ENCODE measurements at places on chromosomes 6 and 20.
A peak's percentile ranks its signal among the peaks of the same experiment; 100 is the strongest.

GRCh38 chr6:117449549-117450439, 24.1 kb upstream of the ROS1 start:
- peak; percentile 36 for DNase-seq

GRCh38 chr20:32779500-32780211, 17.5 kb downstream of the DNMT3B start:
- DNase-seq, result peak; percentile 48

GRCh38 chr20:36848078-36848660, 27.8 kb upstream of the TLDC2 start:
- no peak for DNase-seq

GRCh38 chr20:35232575-35232974, 6.1 kb downstream of the MMP24 start:
- DNase-seq, result no peak

- DNase-seq, result no peak
Observed at GRCh38 chr20:56522311-56522710, 2.2 kb upstream of the FAM209A start.

- DNase-seq, result no peak
Observed at GRCh38 chr6:113365191-113365590, 492.0 kb upstream of the MARCKS start.

DNA sequence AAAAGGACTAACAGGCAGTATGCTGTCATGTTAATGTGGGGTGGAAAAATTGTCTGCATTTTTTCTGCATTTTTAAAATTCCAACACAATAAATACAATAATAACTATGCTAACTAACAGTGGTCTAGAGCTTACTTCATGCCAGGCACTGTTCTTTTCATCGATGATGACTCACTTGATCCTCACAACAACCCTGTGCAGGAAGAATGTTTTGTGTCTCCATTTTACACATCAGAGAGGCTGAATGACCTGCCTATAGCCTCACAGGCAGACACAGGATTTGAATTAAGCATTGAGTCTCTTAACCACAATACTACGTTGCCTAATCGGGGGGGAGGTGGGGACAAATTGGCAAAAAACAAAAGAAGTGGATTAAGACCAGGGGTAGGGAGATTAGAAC, 26.9 kb upstream of the FANCE start:
- no peak for DNase-seq

- DNase-seq, result no peak
Observed at GRCh38 chr6:38180586-38180985, 361.1 kb downstream of the ZFAND3 start.

- DNase-seq, result peak; percentile 86
Observed at GRCh38 chr20:24721891-24722568, 227.0 kb upstream of the CST7 start.

DNA sequence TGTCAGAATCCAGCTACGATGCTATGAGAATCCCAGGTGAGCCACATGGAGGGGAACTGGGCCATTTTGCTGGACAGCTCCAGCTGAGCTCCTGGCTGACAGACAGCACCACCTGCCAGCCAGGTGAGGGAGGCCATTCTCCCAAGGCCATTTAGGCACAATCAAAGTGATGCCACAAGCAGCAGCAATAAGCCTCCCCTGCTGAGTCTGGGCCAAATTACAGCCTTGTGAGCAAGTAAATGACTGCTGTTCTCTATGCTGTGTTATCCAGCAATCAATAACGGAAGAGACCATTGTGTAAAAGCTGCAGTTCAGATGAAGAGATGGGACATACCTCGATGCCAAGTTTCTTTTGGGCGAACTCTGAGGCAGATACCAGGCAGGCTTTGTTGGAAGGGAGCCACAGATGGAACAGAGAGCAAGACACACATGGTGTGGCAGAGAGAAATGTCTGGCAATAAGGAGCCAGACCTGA, 14.0 kb upstream of the SCGN start:
- no peak for DNase-seq

GRCh38 chr20:29301624-29302259, 1955.7 kb upstream of the DEFB115 start:
- no peak for DNase-seq

GRCh38 chr6:147161974-147162495, 42.2 kb upstream of the STXBP5 start:
- no peak for DNase-seq

DNA sequence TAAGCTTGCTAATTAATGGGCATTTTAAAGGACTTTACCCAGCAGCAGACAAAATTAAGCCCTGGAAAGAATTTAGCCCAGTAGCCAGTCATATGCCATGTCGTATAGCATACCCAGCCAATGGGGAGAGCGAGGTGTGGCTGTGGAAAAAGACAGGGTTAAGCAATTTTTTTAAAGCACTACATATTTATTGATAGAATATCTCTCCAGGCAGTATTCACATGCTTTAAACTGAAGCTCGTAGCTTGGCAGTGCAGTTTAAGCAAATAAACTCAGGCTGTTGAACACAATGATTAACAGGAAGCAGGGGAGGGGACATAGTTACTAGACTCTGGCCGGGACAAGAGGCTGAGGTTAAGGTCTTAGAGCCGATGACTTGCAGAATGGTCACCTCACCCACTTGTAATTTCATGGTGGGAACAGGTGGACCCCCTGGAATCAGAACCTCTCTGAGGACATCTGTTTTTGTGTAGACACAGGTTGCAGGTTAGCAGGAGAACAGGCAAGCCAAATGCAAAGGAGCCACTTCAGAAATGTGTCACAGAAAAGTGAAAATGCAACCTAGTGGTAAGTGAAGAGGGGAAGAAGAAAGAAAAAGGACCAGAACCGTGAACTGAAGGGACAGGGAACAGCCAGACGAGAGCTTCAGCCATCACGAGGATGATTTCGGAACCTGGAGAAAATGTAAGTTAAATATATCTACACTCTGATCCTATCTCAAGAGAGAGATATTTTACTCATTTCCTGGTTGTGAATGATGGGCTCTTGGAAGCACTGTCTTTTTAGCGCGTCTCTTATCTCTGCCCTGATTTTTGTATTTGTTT, 7.2 kb downstream of the GCNT2 start:
- no peak for DNase-seq

DNA sequence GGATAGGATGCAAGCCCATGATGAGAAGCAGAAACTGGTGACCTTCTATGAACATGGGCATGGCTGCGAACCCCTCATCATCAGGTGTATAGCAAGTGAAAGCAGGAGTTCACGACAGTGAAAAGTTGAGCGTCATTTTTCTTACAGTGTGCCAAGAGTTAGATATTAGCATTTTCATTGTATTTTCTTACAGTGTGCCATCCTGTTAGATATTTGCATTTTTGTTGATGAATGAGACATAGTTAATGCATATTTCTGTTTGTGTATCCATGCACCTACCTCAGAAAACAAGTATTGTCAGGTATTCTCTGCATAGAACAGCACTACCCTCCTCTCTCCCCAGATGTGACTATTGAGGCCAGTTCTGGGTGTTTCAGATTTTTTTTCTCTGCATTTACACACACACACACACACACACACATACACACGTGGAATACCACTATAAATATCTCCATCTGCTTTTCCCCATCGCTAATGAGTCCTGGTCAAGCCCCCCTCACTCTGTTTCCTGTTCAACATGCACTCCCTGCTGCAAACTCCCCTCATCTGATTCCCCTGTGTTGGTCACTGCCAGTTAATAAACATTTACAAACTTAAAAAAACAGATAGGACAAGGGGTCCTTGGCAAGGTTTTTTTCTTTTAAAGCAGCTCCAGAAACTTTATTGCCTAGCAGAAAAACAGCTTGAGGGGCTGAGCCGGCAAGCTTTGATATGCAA, 41.7 kb downstream of the PLN start:
- DNase-seq, result no peak

GRCh38 chr6:4786996-4787395, 10.8 kb downstream of the CDYL start:
- DNase-seq, result no peak

GRCh38 chr6:113464960-113465359, 392.2 kb upstream of the MARCKS start:
- no peak for DNase-seq

- no peak for DNase-seq
Observed at GRCh38 chr6:155181498-155181897, 82.3 kb upstream of the CLDN20 start.

- no peak for DNase-seq
Observed at GRCh38 chr6:111339294-111339693, 143.7 kb downstream of the REV3L start.

- DNase-seq, result no peak
Observed at GRCh38 chr20:38083338-38084048, 49.9 kb downstream of the RPRD1B start.

- no peak for DNase-seq
Observed at GRCh38 chr20:37774156-37774555, 80.3 kb downstream of the CTNNBL1 start.

- no peak for DNase-seq
Observed at GRCh38 chr20:42924215-42924614, 265.5 kb downstream of the PTPRT start.

GRCh38 chr20:62740286-62741141, 31.9 kb downstream of the NTSR1 start:
- peak; percentile 11 for DNase-seq

- peak; percentile 42 for DNase-seq
Observed at GRCh38 chr6:157403686-157404051, 22.7 kb downstream of the ZDHHC14 start.

- no peak for DNase-seq
Observed at GRCh38 chr6:9999796-10000195, 415.1 kb downstream of the TFAP2A start.

GRCh38 chr6:164035900-164036485, 621.5 kb downstream of the QKI start:
- DNase-seq, result no peak

- DNase-seq, result no peak
Observed at GRCh38 chr6:41199552-41200246, 1.2 kb downstream of the TREML2 start.

GRCh38 chr20:64106435-64106961, 867 bp downstream of the NPBWR2 start:
- DNase-seq, result no peak

GRCh38 chr6:71727632-71728294, 158.6 kb upstream of the RIMS1 start:
- no peak for DNase-seq

DNA sequence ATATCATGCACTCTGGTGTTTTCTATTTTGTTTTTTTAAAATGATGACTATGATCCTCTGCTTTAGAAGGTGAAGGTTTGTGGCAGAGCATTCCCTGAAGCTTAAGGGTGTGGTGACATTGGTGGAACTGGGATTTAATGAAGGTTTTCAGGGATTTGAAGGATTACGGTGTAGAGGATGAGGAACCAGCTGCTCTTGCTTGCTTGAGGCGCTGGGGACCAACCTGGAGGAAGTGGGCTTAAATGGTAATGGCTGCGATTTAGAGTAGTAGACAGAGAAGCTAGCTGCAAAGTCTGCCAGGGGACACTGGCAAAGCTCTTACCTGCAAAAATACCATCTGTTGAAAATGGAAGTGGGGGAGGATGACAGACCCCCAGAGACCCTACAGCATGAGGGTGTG, 241.8 kb downstream of the CLIC5 start:
- DNase-seq, result peak; percentile 84

DNA sequence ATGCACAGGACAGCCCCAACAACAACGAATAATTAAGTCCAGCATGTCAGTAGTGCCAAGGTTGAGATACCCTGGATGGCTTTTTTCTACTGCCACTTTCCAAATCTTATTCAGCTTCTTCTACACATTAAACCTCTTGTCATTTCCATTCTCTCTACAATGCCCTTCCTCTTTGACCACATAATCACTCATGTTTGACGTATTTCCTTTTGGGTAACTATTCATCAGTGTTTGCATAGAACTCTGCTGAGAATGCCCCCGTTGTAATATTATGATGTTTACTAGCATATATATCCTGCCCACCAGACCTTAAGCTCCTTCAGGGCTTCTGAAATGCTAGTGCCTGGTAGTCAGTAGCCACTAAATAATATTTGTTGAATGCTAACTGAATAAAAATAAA, 515.3 kb upstream of the RNF217 start:
- no peak for DNase-seq

- no peak for DNase-seq
Observed at GRCh38 chr6:118370722-118371121, 177.4 kb upstream of the PLN start.

- DNase-seq, result no peak
Observed at GRCh38 chr6:23302514-23302913, 733.1 kb downstream of the HDGFL1 start.

DNA sequence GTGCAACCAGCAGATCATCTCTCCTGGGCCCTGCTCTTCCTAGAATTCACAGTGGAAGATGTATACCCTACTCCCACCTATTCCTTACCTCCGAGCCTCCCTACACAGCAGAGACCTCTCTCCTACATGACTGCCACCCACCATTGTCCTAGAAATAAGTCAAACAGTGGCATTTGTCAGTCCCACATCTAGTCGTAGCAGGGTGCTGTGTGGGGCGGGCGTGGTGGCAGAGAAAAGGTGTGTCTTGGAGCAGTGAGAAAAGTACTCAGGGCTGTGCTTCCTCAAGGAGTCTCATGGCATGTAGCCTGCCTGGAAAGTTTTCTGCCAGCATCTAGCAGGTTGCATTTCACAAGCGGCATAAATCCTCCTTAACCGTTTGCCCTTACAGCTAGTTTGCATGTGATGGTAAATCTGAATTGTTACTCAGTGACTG, 59.4 kb upstream of the PTGIS start:
- no peak for DNase-seq

- no peak for DNase-seq
Observed at GRCh38 chr6:11722220-11722619, 56.4 kb downstream of the ADTRP start.

GRCh38 chr6:111614833-111615582, 9.3 kb upstream of the TRAF3IP2 start:
- DNase-seq, result peak; percentile 83

GRCh38 chr6:5128351-5128750, 43.2 kb downstream of the PPP1R3G start:
- no peak for DNase-seq

DNA sequence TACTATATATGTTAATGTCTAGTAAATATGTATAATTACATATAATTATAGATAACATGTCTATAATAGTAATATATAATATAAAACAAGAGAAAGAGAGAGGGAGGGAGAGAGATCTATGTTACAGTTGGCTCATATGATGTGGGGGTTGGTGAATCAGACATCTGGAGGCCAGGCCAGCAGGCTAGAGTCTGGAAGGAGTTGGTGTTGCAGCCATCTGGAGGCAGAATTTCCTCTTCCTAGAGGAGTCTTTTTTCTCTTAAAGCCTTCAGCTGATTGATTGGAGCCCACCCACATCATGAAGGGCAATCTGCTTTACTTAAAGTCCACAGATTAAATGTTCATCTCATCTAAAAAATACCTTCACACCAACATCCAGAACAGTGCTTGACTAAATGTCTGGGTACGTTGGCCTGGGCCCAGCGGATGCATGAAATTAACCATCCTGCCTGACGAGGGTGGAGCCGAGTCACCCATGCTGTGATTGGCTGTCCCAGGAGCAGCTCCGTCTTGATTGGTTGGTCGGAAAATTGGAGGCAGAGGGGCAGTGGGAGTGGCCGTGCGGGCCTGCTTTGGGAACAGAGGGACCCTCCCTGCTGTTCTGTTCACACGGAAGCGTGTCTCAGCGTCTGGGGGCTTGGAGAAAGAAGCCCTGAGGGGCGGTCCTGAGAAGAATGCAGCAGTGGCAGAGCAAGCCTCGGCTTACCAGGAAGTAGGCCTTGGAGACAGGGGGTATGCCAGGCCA, 392.4 kb downstream of the QKI start:
- DNase-seq, result peak; percentile 87
